ENCODE measurements at places on chromosomes 7 and 10.

- DNase-seq, result no peak
Observed at GRCh38 chr7:84857336-84857735, 329.5 kb downstream of the SEMA3D start.

- DNase-seq, result no peak
Observed at GRCh38 chr7:108253275-108254044, 123.3 kb upstream of the LAMB4 start.

- DNase-seq, result no peak
Observed at GRCh38 chr7:24685708-24686107, 71.6 kb downstream of the GSDME start.

GRCh38 chr7:55288070-55288824 is 76.9 kb upstream of the LANCL2 start:
- no peak for DNase-seq

DNA sequence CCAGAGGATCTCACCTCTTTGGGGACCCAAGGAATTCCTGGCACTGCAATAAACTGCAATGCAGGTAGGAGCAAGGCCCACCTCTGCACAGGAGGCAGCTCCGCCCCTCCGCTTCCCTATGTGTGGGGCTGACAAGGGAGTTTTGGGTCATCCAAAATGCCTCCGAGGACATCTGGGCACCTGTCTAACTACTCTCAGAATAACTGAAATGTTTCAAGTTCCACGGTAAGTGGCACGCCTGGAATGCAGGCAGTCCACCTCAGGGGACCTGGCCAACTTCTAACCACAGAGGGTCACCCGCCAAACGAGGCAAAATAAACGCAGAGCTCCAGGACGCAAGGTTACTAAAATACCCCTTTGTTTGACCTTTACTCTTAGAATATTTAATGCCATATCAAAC is 102.5 kb downstream of the FGFR2 start:
- no peak for DNase-seq

DNA sequence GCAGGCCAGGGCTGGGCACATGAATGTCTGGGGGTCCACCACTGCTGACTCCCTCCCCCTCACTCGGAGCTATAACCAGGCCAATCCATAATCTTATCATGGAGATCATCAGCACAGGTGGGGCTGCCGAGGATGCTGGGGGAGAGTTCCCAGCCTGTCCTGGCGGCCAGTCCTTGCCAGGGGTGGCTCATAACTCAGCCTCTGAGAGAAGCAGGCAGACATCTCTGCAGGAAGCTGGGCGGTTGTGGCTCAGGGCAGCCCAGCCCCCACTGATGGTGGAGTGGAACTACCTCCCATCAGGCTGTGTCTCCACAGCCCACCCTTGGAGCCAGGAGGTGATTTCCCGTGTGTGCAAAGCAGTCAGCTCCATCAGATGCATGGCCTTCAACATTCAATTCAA is 109.4 kb upstream of the ZNF92 start:
- no peak for DNase-seq

DNA sequence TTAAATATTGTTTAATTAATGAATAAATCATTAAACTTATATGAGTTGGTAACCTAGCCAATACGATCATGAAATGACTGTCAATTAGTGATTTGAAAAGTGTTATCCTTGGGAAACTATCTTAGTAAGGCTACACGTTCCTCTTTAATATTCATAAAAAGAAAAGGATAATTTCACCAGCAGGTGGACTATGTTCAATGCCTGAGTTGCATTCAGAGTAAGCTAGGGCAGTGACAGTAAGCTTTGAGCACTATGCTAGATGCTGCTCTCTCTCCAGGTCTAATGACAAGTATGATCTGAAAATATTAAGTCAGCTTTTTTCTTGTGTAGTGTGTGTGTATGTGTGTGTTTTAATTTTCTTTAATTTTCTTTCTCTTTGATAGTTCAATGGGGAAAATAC is 486.3 kb upstream of the PCDH15 start:
- no peak for DNase-seq

DNA sequence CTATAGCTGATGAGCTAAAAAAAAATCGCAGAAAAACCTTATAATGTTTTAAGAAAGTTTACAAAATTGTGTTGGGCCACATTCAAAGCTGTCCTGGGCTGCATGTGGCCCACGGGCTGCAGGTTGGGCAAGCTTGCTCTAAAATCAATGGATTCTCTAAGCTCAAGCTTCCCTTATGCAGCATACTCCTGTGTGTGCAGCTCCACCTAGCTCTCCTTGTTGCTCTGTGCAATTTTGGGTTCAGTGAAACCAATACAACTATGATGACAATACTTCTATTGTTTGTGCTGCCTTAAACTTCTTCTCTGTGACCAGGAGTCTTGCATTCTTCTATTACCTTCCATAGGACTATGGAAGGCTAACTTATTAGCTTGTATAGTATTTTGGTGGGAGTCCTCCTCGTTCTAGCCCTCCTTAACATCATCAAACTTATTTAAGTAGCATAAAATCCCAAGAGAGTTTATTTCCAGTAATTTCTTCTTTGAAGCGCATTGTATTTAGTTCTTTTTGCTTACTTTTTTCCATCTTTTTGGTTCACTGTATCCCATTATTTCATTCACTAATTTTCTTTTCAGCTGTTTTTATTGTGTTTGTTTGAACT is 170.9 kb upstream of the SMIM30 start:
- no peak for DNase-seq
